Activated naive CD4-positive, alpha-beta T cell treated with anti-CD3 and anti-CD28 coated beads for 36 hours (primary cell): ENCODE measurements at places on chromosomes 12 and 14. TPM values are rescaled to one million over a fixed set of nuclear protein-coding genes. Genes with fewer than 3 reads are reported as not detected.

- no peaks in the 10 kb centered on the region for H3K27me3 ChIP-seq
- no peaks in the 10 kb centered on the region for H3K36me3 ChIP-seq
- H3K4me1 ChIP-seq, result no peaks in the 10 kb centered on the region
- no peak overlapping the region for H3K27ac ChIP-seq
- DNase-seq, result no peak
Observed at GRCh38 chr14:37262649-37263048, 64.9 kb downstream of the MIPOL1 start.

DNA sequence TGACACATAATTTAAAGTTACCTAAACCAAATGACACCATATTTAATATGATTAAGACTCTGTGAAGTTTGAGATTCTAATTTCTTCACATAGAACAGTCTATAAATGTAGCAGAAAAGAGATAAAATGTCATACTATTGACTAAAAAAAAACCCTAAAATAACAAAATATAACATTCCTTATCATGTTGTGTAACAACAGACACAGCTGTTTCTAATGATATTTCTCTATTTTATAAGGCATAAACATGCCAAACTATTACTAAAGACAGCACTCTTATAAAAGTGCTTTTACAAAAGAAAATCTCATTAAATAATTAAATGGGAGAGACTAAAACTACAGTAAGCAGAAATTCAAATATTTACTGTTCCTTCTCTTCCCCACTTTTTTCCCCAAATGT, 49.4 kb downstream of the NOVA1 start:
- no peaks in the 10 kb centered on the region for H3K27me3 ChIP-seq
- H3K4me3 ChIP-seq, result no peak overlapping the region
- H3K27ac ChIP-seq, result no peak overlapping the region
- H3K4me1 ChIP-seq, result no peaks in the 10 kb centered on the region
- H3K36me3 ChIP-seq, result no peaks in the 10 kb centered on the region

DNA sequence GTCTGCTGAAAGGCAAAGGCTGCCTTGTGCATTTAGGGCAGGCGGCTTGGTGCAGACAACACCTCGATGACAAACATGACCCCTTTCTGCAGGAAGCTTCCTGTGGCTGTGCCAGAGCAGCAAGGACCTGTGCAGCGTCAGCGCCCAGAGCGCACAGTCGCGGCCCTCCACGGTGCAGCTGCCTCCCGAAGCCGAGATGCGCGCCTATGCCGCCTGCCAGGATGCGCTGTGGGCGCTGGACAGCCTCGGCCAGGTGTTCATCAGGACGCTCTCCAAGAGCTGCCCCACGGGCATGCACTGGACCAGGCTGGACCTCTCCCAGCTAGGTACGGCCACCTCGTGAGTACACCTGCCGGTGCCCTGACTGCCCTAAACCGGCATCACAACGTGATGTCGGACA, 57.3 kb downstream of the ANKRD9 start:
- no peak for DNase-seq
- no peak overlapping the region for H3K27ac ChIP-seq
- H3K4me1 ChIP-seq, result no peaks in the 10 kb centered on the region
- H3K4me3 ChIP-seq, result no peak overlapping the region

Gene FITM1
- total RNA-seq, result 0.19 TPM

DNA sequence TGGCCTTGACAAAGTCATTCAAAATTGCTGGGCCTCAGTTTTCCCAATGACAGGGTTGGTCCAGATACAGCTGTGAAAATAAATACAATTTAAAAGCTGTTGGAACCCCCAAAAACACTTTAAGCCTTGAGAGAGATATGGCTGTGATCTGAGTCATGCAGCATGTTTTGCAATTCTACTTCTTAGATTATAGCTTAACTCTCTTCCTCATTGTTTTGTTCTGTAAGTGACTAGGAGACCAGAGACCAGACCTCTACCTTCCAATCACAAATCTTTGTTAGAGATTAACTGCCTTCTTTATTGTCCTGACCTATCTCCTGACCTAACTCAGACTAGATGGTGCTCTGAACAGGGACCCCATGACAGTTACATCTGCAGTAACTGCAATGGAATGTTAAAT, 198.1 kb downstream of the STXBP6 start:
- DNase-seq, result no peak
- H3K36me3 ChIP-seq, result no peaks in the 10 kb centered on the region
- peaks cover 18% of the 10 kb centered on the region for H3K27me3 ChIP-seq
- H3K27ac ChIP-seq, result no peak overlapping the region
- H3K4me1 ChIP-seq, result no peaks in the 10 kb centered on the region

Gene SMCO3
- total RNA-seq, result not detected

DNA sequence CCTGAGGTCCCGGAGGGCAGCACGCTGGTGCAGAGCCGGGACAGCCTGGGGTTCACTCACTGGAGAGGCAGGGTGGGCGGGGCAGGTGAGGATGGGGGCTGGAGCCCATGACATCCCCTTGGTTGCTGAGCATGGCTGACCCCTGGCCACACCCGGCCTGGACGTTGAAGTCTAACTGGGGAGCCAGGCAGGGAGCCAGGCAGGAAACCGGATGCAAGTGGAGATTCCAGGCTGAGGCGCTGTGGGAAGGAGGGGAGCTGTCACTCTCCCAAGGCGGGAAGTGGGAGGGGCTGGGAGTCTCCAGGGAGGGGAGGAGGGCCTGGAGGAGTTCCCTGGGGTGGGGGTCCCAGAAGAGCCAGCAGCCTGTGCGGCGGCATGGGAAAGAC, 7.7 kb upstream of the INF2 start:
- no peak overlapping the region for H3K27ac ChIP-seq
- no peaks in the 10 kb centered on the region for H3K36me3 ChIP-seq
- H3K4me3 ChIP-seq, result no peak overlapping the region
- peaks cover 17% of the 10 kb centered on the region for H3K4me1 ChIP-seq

DNA sequence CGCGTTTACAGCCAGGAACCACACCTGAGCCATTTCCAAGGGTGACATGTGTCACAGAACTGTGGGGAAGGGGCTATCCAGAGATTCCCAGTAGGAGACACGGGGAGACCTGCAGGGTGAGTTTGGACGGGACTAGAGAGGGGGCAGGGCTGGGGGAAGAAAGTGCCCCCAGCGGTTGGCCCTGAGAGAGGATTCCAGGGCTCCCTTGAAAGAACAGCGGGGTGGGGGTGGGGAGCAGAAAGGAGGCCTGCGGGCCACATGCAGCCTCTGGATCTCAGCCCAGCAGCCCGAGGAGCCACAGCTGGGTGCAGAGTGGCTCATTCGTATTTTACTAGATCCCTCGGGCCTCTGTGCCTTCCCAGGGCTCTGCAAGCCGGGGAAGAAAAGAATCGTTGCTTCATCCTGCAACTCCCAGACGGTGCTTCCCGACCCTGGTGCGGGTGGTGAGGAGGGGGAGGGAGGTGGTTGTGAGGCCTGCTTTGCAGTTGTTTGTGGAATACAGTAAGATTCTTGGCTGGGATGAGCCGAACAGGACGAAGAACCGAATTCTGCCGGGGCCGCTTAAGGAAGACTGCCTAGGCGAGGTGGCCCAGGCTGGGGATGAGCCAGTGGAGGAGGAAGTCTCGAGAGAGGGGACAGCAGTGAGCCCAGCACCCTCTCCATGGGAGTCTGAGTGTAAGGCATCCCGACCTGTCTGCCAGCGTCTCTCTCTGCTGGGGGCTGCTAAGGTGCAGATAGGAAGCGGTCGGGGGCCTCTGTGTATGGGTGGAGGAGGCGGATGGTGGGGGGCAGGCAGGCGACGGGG, 36.1 kb upstream of the ANKRD9 start:
- H3K4me3 ChIP-seq, result peak overlapping the region; percentile 42
- H3K27me3 ChIP-seq, result peaks cover 30% of the 10 kb centered on the region
- H3K36me3 ChIP-seq, result no peaks in the 10 kb centered on the region
- H3K4me1 ChIP-seq, result peaks cover 3% of the 10 kb centered on the region

DNA sequence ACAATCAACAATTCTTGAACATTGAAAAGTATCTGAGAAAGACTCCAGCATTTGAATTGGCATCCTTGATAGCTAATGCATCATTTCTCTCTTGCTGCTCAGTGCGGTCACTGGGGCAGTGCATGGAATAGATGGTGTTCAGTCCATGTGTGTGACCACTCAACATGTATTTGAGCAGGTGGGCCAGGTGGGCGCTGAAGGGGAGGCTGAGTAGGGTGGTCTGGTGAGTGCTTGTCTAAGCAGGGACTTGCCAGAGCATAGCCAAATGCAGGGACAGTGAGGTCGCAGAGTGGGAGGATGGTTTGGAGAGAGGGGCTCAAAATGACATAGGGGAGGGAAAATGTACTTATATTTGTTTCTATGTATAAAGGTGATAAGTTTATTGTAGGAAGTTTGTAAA, 409.0 kb downstream of the TMEM121 start:
- no peak for DNase-seq
- H3K27me3 ChIP-seq, result peaks cover 32% of the 10 kb centered on the region
- peaks cover 1% of the 10 kb centered on the region for H3K36me3 ChIP-seq

Gene RBM23
- 61.2 TPM for total RNA-seq

Gene TSHR
- not detected for total RNA-seq

DNA sequence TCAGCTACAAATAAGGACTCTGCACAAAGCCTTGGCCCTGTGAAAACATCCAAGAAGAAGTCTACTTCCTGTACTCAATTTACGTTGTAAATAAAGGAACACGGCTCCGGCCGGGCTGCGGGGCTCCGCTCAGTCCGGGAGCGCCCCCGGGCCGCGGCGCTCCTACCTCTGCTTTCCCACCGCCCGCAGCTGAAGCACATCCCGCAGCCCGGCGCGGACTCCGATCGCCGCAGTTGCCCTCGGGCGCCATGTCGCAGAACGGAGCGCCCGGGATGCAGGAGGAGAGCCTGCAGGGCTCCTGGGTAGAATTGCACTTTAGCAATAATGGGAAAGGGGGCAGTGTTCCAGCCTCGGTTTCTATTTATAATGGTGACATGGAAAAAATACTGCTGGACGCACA, 502.3 kb upstream of the FOXG1 start:
- H3K4me3 ChIP-seq, result no peak overlapping the region
- no peaks in the 10 kb centered on the region for H3K27me3 ChIP-seq
- no peaks in the 10 kb centered on the region for H3K4me1 ChIP-seq
- no peak overlapping the region for H3K27ac ChIP-seq
- DNase-seq, result no peak

GRCh38 chr14:67582061-67582460, 18.0 kb downstream of the PIGH start:
- H3K27ac ChIP-seq, result no peak overlapping the region
- H3K4me1 ChIP-seq, result no peaks in the 10 kb centered on the region
- no peak overlapping the region for H3K4me3 ChIP-seq
- no peak for DNase-seq

Gene ANKRD33
- not detected for total RNA-seq

GRCh38 chr14:87601036-87601435, 391.9 kb downstream of the GALC start:
- no peaks in the 10 kb centered on the region for H3K27me3 ChIP-seq
- peaks cover 1% of the 10 kb centered on the region for H3K36me3 ChIP-seq
- no peak for DNase-seq
- no peaks in the 10 kb centered on the region for H3K4me1 ChIP-seq
- H3K27ac ChIP-seq, result no peak overlapping the region

GRCh38 chr14:96584907-96585671, 82.9 kb downstream of the PAPOLA start:
- H3K4me1 ChIP-seq, result no peaks in the 10 kb centered on the region
- no peak for DNase-seq
- H3K27ac ChIP-seq, result no peak overlapping the region
- H3K4me3 ChIP-seq, result no peak overlapping the region
- H3K36me3 ChIP-seq, result no peaks in the 10 kb centered on the region

- no peak for DNase-seq
- no peaks in the 10 kb centered on the region for H3K27me3 ChIP-seq
- no peak overlapping the region for H3K27ac ChIP-seq
- H3K4me3 ChIP-seq, result no peak overlapping the region
- H3K4me1 ChIP-seq, result no peaks in the 10 kb centered on the region
Observed at GRCh38 chr12:110168732-110169455, 44.7 kb downstream of the IFT81 start.

- H3K27ac ChIP-seq, result peak overlapping the region; percentile 83
- H3K27me3 ChIP-seq, result no peaks in the 10 kb centered on the region
- H3K4me3 ChIP-seq, result peak overlapping the region; percentile 93
Observed at GRCh38 chr12:107759410-107759809, 1.5 kb downstream of the PRDM4 start.

DNA sequence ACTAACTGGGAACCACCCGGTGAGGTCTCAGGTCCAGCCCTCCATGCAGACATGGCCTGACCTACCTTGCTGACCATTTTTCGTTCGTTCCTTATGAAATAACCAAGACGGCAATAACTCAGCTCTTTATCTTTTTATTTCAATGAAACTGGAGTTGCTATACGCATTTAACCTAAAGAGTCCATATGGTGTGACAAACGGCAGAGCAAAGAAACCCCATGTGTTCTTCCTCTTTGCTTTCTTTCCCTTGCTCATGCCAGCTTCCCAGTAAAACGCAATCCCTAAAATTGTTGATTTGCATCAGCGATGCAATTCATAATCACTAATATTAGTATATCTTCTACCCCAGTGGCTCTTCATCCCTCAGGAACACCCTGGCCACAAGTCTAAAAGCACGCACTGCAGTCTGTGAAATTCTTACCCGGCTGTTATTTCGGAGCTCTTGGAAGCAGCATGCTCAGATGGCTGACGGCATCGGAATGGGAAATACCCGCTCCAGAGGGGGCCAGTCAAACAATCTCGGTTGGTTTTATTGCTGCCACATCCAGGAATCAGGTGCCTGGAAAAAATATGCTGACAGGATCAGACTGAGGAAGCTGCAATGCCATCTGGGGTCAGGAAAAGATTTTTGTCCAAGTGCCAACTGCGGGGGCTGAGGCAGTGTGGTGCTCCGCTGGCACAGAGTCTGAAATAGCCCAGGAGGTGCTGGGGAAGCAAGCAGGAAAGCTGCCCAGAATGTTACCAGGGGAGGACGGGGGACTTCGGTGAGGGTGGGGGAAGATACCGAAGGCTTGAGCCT, 28.2 kb upstream of the KCNA1 start:
- H3K27me3 ChIP-seq, result peaks cover 23% of the 10 kb centered on the region
- H3K27ac ChIP-seq, result no peak overlapping the region
- H3K4me1 ChIP-seq, result no peaks in the 10 kb centered on the region
- no peak for DNase-seq
- no peak overlapping the region for H3K4me3 ChIP-seq

GRCh38 chr14:104137297-104138097, 890 bp upstream of the KIF26A start:
- H3K4me3 ChIP-seq, result peak overlapping the region; percentile 19
- H3K27me3 ChIP-seq, result peaks cover 25% of the 10 kb centered on the region
- no peak overlapping the region for H3K27ac ChIP-seq
- H3K36me3 ChIP-seq, result no peaks in the 10 kb centered on the region
- H3K4me1 ChIP-seq, result peaks cover 9% of the 10 kb centered on the region

GRCh38 chr12:12376646-12377448, 20.0 kb downstream of the BORCS5 start:
- no peak overlapping the region for H3K4me3 ChIP-seq
- DNase-seq, result peak; percentile 33
- peaks cover 37% of the 10 kb centered on the region for H3K4me1 ChIP-seq
- peak overlapping the region; percentile 30 for H3K27ac ChIP-seq

DNA sequence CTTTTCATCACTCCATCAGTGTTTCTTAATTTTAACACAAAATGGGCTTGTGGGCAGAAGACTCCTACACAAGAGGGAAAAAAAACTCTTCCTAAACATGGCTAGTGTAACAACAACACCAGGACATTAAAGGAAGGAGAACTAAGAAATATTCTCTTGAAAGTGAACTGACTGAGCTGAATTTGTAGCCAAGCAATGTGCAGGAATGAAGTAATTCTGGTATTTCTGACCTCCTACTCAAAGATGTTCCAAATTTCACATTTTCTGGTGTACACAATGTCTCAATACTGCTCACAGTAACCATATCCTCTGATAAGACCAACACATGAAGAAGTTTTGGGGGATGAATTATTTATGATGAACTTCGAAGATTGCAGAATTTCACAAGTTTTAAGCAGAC, 357.3 kb downstream of the DUSP6 start:
- no peaks in the 10 kb centered on the region for H3K4me1 ChIP-seq
- DNase-seq, result no peak
- H3K27me3 ChIP-seq, result peaks cover 5% of the 10 kb centered on the region
- H3K4me3 ChIP-seq, result no peak overlapping the region
- no peak overlapping the region for H3K27ac ChIP-seq
- no peaks in the 10 kb centered on the region for H3K36me3 ChIP-seq

Gene SMOC1
- total RNA-seq, result not detected

Gene CHGA
- total RNA-seq, result not detected
